ENCODE measurements at places on chromosomes 4 and X.

DNA sequence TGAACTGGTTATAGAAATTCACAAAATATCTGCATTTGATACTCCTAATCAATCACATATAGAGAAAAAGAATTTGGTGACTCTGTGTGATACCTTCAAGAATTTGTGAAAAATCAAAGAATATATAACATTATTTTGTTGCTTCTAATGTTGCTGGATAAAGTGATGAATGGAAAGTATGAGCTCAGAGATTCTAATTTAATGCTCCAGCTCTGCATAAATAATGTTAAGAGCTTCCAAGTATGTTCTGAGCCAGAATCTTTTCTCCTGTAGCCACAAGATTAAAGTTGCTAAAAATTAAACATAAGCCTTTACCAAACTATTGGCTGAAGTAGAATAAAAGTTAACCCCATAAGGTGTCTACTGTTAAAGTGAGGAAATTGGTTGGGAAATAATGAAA lies 294.7 kb upstream of the CT83 start:
- no peak for DNase-seq

- no peak for DNase-seq
Observed at GRCh38 chr4:44446191-44446590, 2.4 kb downstream of the KCTD8 start.

- DNase-seq = no peak
Observed at GRCh38 chr4:184200296-184200695, 17.4 kb downstream of the ENPP6 start.

- DNase-seq = no peak
Observed at GRCh38 chr4:17283832-17284231, 228.1 kb downstream of the QDPR start.

GRCh38 chr4:109826719-109827118 lies 1.1 kb upstream of the RRH start:
- peak; percentile 41 for DNase-seq
